ENCODE measurements at places on chromosomes 3 and 15. TPM values are rescaled to one million over a fixed set of nuclear protein-coding genes. Genes with fewer than 3 reads are reported as not detected.

C3orf80 gene
- total RNA-seq: 0.86 TPM

MESP1 gene
- total RNA-seq: under 0.01 TPM

ZIC1 gene
- not detected for total RNA-seq

EPB42 gene
- not detected for total RNA-seq

RBP2 gene
- total RNA-seq: not detected
